Heart right ventricle (tissue), 16 donors: ENCODE measurements at places on chromosomes 1 and 21. TPM values are rescaled to one million over a fixed set of nuclear protein-coding genes. Genes with fewer than 3 reads are reported as not detected.

DNA sequence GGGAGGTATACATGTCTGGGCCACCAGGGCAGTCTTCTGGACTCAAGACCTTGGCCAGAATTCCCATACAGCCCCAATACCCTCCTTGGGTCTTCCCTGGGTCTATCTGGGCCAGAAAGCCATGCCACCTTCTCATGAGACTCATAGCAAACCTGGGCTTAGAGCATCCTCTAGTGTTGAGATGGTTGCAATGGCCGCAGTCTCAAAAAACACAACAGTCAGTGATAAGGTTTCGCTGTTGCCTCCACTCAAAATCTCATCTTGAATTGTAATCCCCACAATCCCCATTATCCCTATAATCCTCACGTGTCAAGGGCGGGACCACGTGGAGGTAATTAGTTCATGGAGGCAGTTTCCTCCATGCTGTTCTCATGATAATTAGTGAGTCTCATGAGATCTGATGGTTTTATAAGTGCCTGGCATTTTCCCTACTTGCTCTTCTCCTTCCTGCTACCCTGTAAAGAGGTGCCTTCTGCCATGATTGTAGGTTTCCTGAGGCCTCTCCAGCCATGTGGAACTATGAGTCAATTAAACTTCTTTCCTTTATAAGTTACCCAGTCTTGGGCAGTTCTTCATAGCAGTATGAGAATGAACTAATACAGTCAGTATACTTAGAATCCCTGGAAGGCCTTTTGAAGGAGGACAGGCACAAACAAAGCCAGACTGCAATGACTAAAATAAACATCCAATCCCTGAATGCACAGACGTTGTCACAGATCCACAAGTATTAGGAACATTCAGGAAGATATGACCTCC lies 77.0 kb downstream of the CTH start:
- no peak overlapping the region for H3K27ac ChIP-seq
- H3K4me1 ChIP-seq: no peaks in the 10 kb centered on the region
- no peaks in the 10 kb centered on the region for H3K36me3 ChIP-seq

DNA sequence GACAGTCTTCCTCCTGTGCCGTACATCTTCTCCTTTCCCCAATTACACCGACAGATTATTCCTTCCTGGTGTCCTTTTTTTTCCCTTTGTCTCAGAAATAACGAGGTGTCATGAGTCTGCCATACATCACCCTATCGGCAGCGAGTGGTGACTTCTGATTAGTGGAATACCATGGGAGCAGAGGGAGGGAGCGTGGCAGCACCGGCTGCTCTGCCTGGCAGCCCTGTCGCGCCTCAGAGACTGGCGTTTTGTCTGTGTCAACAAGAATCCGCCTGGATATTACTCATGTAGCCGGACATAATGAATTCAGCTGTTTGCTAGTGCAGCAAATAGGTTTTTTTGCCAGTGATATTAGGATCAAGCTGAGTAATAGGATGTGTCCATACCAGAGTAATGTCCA lies 51.8 kb downstream of the UTP25 start:
- DNase-seq: no peak
- no peak overlapping the region for H3K27ac ChIP-seq
- H3K4me1 ChIP-seq: no peaks in the 10 kb centered on the region
- H3K36me3 ChIP-seq: no peaks in the 10 kb centered on the region
- no peak overlapping the region for H3K4me3 ChIP-seq

DNA sequence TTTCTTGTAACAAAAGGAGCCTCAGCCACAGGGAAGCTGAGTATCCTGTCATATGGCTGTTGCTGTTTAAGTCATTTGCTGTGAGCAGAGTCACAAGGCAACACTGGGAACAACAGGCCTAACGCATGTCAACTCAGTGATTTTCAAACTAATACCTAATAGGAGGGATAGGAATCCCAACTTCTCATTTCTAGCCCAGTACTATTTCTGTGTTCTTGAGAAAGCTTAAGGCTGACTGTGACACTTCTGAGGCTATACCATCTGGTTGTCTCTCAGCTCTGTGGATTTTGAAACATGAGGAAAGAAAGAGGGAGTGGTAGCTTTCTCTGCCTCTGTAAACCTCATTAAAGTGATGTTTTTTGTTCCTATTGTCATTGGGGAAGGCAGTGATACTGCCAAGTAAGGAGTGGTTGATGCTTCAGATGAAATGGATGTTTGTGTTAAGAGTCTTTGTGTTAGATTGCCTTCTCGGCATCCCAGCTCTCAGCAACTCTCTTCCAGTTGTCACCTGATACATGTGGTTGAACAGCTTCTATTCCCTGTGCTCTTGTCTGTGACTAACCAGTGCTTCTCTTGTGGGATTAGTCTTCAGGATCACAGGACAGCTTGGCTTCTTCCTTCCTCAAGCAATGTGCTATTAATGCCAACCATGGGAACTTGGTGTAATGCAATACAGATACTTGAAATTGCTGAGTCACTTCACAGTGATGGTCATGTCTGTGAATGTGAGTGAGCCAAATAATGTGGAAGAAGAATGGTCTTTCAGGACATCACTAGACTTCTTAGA lies 166.8 kb upstream of the IVNS1ABP start:
- no peaks in the 10 kb centered on the region for H3K36me3 ChIP-seq
- no peak for DNase-seq
- no peak overlapping the region for H3K4me3 ChIP-seq
- H3K27ac ChIP-seq: peak overlapping the region; percentile 2
- no peaks in the 10 kb centered on the region for H3K27me3 ChIP-seq

DNA sequence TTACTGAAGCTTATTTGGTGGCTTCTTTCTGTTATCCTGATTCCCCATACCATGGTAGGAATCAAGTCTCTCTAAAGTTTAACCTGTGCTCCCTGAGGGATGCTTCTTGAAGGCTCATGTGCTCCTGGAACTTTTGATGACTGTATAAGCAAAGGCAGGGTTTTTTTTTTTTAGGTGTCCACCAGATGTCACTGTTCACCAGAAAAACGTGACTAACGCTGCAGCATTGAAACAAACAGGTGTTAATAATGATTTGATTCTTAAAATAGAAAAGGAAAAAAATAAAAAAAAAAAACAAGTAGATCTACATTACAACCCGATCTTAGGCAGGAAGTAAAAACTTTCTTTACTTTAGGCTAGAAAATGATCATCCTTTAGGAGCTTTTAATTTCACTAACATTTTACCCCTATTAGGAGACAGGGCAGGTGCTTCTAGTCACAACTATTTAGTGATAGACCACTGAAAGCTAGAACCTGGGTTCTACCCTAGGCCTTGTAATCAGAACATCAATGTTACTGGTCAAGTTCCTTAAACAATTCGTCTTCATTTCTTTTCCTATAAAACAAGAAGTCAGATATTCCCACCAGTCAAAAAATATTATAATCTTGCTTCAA lies 223.0 kb downstream of the PLA2G4A start:
- H3K27ac ChIP-seq: no peak overlapping the region
- no peak overlapping the region for H3K4me3 ChIP-seq
- no peaks in the 10 kb centered on the region for H3K4me1 ChIP-seq
- no peaks in the 10 kb centered on the region for H3K27me3 ChIP-seq
- DNase-seq: no peak

- peaks cover 81% of the 10 kb centered on the region for H3K36me3 ChIP-seq
- no peak overlapping the region for H3K4me3 ChIP-seq
- no peaks in the 10 kb centered on the region for H3K27me3 ChIP-seq
- DNase-seq: no peak
- H3K4me1 ChIP-seq: peaks cover 15% of the 10 kb centered on the region
- peak overlapping the region; percentile 65 for H3K27ac ChIP-seq
Observed at GRCh38 chr1:68142461-68142860, 89.9 kb downstream of the WLS start.

- H3K27ac ChIP-seq: no peak overlapping the region
- H3K4me3 ChIP-seq: no peak overlapping the region
- no peaks in the 10 kb centered on the region for H3K4me1 ChIP-seq
- no peaks in the 10 kb centered on the region for H3K36me3 ChIP-seq
- peaks cover 19% of the 10 kb centered on the region for H3K27me3 ChIP-seq
Observed at GRCh38 chr1:157978586-157979403, 14.7 kb upstream of the KIRREL1 start.

- peaks cover 42% of the 10 kb centered on the region for H3K27me3 ChIP-seq
- no peak for DNase-seq
- no peaks in the 10 kb centered on the region for H3K36me3 ChIP-seq
Observed at GRCh38 chr1:5508669-5509330, 483.4 kb downstream of the NPHP4 start.

DNA sequence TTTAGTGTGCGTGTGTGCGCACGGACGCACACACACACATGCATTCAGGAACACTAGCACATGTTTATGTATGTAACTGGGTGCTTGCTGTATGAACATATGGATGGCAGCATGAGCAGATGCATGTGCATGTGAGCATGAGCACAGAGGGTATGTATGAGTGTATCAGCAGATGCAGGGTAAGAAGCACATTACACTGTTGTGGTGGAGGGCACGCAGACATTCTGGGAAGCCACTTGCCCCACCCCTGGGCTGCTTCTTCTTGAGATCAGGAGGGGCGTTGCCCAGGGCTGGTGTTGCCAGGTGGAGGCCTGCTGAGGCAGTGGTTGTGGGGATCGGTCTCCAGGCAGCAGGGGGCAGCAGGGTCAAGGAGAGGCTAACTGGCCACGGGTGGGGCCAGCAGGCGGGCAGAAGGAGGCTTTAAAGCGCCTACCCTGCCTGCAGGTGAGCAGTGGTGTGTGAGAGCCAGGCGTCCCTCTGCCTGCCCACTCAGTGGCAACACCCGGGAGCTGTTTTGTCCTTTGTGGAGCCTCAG lies 3.9 kb upstream of the P3R3URF start:
- no peaks in the 10 kb centered on the region for H3K27me3 ChIP-seq
- no peak for DNase-seq
- no peak overlapping the region for H3K27ac ChIP-seq
- H3K36me3 ChIP-seq: no peaks in the 10 kb centered on the region

GRCh38 chr1:203534526-203534925 lies 40.6 kb downstream of the OPTC start:
- H3K4me3 ChIP-seq: no peak overlapping the region
- H3K27ac ChIP-seq: no peak overlapping the region
- no peaks in the 10 kb centered on the region for H3K36me3 ChIP-seq

DNA sequence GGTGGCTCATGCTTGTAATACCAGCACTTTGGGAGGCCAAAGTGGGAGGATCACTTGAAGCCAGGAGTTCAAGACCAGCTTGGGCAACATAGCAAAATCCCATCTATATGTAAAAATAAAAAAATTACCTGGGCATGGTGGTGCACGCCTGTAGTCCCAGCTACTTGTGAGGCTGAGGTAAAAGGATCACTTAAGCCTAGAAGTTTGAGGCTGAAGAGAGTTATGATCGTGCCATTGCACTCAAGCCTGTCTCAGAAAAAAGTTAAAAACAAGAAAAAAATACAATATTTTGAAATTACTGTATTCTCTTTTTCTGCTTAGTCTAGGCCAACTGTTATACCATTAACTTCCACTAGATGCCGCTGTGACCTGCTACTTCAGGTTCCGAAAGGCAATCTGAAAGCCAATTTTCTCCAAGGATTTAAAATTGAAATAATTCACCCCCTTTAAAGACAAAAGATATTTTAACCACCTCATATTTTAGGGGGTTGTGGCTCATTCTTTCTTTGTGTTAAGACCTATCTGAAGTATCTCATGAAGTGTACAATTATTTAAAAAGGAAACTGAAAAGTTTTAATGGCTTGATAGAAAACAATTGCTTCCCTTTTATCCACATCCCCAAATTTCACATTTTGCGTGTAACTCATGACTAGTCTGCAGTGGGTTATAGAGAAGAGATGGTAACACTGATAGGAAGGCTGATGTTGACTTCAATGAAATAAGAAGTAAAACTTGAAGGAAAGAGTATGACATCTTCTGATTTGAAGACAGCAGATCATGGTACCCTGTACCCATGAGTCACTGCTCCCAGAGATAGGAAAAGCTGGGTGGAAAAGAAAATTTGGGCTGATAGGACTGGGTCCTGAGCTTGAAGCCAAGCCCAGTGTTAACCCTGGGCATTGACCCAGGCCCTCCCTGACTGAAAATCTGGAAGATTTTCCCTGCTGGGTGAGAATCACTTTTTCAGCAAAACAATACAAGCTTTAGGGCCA lies 24.4 kb upstream of the CLDN14 start:
- DNase-seq: no peak
- no peak overlapping the region for H3K4me3 ChIP-seq
- H3K27me3 ChIP-seq: no peaks in the 10 kb centered on the region
- no peaks in the 10 kb centered on the region for H3K36me3 ChIP-seq
- no peaks in the 10 kb centered on the region for H3K4me1 ChIP-seq

- no peaks in the 10 kb centered on the region for H3K4me1 ChIP-seq
- no peak for DNase-seq
- H3K27ac ChIP-seq: no peak overlapping the region
Observed at GRCh38 chr1:116224111-116224510, 112.9 kb downstream of the MAB21L3 start.

DNA sequence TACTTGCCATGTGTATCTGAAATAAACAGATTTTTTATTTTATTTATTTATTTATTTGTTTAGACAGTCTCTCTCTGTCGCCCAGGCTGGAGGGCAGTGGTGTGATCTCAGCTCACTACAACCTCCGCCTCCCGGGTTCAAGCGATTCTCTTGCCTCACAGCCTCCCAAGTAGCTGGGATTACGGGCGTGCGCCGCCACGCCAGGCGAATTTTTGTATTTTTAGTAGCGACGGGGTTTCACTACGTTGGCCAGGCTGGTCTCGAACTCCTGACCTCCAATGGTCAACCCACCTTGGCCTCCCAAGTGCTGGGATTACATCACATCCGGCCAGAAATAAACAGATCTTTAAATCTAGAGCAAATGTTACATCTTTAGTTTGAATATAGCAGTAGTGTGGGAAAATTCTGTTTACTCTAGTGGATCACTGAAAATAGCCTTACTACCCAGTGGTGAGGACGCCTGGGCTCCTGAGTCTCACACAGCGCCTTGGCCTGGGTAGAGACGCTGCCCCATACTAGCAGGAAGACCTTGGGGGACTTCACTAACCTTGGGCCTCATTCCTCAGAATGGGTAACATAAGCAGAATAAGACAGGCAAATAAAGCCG lies 709 bp downstream of the GART start:
- peak overlapping the region; percentile 99 for H3K27ac ChIP-seq
- peaks cover 29% of the 10 kb centered on the region for H3K36me3 ChIP-seq
- no peak for DNase-seq
- H3K4me3 ChIP-seq: peak overlapping the region; percentile 74

DNA sequence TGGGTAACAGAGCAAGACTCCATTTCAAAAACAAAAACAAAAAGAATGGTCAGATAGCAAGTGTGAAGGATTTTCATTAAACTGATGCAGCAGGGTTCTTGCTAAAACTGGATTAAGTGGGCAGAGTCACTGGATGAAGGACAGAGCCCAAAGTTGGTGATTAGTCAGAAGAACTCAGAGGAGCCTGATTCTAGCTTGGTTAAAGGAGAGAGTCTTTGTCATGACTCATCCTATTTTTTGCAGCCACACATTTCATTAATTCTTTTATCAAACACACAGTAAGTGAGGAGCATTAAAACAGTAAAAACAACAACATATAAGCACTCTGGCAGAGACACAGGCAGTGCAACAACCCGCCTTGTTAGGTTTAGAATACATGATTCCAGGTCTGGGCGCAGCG lies 56.0 kb upstream of the EDARADD start:
- no peaks in the 10 kb centered on the region for H3K4me1 ChIP-seq
- DNase-seq: no peak
- H3K36me3 ChIP-seq: no peaks in the 10 kb centered on the region

Gene GABRD
- 1.1 TPM for total RNA-seq

Gene RHD
- not detected for total RNA-seq
